ENCODE measurements at places on chromosomes 3 and 15.

DNA sequence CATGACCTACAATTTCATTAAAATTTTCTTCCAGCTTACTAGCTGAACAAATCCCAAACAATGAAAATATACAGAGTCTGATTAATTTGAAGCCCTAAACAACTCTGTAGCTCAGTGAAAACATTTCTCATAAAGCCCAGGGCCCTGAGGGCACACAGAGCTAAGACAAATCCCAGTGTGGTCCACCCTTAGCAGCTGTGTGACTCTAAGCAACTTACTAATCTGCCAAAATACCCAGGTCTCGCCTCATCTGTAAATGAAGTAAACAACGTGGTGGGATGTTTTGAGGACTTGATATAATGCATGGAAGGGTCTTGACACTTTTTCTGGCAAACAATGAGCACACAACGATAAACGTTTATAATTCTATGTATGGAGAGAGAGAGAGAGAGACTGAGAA, 158.4 kb downstream of the FHIT start:
- no peak for DNase-seq

GRCh38 chr15:69232144-69232543, 66.6 kb upstream of the PAQR5 start:
- peak; percentile 5 for DNase-seq

DNA sequence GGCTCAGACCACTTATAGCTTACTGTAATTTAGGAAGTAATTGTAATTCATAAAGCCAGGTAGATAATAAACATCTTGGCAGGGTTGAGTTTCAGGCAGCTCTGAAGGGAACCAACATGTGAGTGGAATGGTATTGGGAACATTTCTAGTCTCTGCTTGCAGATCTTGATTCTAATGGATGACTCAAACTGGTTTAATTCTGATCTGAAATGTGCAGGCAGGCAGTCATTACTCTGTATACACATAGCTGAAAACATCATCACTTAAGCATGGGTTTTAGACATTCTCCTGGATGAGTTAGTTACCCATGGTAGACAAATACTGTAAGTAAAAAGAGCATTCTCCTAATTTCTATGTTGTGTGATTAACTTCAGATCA, 317.0 kb upstream of the TPRG1 start:
- peak; percentile 71 for DNase-seq

DNA sequence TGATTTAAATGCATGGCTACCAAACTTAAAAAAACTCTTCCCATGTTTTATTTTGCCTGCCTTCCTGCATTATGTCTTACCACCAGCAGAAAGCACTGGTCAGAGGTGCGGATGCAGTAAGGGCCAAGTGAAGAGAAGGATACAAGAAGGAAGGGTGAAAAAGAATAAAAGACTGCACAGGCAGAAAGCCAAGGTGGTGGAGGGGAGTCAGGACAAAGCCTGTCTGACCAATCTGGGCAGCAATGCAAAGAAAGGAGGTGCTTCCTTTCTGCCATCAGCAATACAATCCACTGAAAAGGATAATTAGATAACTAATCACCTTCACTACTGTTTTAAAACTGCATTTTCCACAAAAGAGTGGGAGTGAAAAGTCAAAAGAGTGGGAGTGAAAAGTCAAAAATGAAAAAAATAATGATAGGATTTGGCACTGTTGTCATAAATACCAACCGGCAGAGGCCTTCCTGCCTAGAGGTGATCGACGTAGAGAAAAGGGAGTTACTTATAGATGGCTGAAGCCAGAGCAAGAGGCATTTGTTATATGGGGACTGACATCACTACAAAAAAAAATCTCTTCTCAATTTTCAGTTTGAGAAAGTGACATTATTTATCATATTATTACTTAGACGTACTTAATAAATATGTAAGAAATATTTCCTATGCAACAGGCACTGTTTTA, 385.3 kb downstream of the TBC1D5 start:
- DNase-seq, result no peak

DNA sequence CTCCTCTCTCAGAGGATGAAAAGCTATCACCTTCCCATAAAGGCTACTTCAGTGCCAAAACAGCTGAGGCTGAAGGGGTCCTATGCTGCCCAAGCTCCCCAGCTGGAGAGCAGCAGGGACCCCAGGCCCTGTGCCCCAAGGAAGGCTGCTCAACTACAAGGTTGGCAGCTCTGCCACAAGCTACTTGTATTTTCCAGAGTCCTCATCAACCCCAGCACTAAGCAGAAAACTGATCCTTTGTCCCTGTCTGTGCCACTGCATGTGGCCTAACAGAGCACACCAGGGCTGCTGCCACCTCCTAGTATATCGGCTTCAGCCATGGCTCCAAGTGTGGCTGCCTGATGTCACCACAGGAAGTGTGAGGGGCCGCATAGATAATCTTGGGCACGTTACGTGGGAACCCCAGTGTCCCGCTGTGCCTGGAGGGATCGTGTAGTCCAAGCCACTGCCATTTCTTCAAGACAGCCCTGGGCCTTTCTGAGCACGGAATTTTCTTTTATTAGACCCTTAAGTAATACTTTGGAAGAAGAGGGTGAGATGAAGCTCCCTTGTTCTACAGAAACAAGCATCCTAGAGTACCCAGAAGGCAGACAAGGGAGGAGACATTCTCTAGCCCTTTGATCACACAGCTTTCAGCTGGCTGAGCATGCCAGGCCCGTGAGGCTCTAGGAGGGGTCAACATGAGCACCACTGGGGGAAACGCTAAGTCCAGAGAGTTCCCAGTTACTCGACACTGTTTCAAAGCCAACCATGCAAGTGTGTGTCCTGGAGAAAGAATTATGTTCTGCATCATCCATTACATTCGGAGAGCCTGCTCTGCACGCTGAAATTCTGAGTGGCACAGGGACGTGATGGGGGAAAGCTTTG, 60.7 kb downstream of the CAPN7 start:
- no peak for DNase-seq

DNA sequence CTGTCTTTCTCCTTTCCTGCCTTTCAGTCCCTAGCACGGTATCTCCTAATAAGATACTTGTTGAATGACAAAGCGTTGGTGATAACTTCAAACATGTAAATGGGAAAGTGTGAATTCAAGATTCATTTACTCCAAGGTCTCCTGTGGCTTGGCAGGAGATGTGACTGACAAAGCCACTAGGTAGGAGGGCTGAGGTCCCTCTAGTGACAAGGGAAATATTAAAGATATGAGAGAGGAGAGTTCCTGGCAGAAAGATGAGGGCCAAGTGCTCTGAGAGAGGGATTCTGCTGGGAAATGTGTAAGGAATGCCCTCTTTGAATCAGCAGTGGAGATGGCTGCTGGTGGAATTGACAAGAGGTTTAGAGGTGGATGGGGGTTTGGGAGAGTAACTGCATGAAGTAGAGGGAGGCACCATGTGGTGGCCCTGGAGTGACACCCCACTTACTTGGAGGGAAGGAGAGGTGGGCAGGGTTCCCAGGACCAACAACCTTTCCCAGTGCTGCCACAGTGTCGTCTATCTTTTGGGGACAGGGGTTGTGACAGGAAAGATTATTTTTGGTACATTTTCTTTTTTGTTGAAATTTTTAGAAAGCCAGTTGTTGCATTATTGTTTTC, 43.0 kb upstream of the SCAANT1 start:
- no peak for DNase-seq

DNA sequence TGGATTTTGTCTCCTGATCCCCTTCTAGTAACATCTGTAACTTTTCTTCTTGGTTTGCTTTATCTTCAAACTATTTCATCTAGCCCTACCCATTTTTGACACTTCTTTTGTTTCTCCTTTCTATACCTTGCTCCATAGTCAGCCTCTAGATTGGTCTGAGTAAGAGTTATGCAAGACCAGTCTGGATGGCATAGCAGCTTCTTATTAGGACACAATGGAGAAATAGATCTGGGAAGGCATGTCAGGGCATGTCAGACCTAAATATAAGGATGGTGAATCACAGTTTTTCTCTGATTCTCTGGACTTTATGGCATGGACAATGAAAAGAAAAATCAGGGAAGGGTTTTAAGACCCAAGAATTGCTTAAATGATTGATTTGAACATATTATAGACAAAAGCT, 452.5 kb downstream of the RAP2B start:
- peak; percentile 78 for DNase-seq

- DNase-seq, result no peak
Measured at GRCh38 chr3:19348941-19349564, 200.7 kb downstream of the KCNH8 start.

DNA sequence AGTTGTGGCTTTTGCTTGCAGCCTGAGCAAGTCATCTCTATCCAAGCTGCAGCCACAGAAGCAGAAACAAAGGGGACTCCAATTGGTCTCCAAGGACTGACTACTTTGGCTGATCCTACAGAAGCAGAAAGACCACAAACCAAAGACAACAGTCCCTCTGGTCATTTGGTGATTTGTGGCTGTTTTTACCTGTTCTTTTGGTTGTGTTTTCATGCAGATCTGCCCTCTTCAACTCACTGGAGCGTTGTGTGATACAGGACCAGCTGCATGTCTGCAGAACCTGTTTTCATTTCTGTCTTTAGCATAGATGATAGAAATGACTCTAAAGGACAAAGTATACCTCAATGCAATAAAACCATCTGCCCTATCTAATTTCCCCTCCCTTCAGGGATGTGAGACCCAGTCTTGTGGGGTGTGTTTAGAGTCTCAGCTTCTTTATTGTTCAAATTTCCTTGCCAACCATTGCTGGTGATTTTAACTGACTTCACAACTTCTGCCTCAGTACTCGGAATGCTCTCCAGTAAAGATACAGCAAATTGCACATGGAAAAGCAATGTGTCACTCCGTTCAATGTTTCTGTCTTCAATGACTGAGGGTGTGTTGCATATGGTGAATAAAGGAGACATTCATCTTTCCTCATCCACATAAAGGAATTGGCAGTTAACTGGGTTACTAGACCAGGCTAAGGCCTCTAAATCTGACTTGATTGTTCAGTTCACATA, 48.9 kb upstream of the SLC7A14 start:
- DNase-seq, result no peak

GRCh38 chr3:168002786-168003368, 92.8 kb downstream of the GOLIM4 start:
- DNase-seq, result peak; percentile 76

DNA sequence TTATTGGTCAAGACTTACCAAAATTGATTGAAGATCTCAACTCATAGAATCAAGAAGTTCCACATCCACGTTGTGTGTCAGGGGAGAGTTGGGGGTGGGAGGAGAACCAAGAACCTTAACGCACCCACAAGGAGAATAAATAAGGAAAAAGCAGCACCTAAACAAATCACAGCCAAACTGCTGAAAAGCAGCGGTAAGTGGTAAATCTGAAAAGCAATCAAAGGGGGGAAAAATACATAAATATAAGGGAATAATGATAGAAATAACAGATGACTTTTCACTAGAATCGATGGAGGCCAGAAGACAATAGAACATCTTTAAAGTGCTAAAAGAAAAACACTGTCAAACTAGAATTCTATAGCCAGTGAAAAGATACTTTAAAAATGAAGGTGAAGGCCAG, 20.1 kb upstream of the BHLHE40 start:
- no peak for DNase-seq

- no peak for DNase-seq
Measured at GRCh38 chr3:113006359-113007056, 15.7 kb downstream of the GTPBP8 start.

- no peak for DNase-seq
Measured at GRCh38 chr15:79157631-79158592, 67.3 kb upstream of the RASGRF1 start.

GRCh38 chr3:16221990-16222389, 42.8 kb downstream of the DPH3 start:
- no peak for DNase-seq

DNA sequence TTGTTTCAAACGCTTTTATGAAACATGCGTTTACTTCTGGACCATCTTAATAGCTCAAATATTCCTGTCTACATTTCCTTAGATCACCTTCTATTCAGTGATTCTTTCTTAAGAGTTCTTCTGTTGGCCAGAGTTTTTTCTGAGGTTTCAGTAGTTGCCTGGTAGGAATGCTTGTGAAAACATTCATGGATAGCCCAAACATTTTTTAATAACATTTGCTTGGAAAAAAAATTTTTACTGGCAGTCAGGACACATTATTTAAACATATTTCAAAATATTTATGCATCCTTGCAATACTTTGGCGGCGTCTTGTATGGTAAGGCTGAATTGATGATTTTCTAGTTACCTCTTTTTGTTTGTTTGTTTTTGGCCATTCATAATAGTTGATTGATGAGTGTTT, 47.4 kb upstream of the ZBTB20 start:
- DNase-seq, result no peak

GRCh38 chr3:42780892-42781700, 8.0 kb upstream of the CCDC13 start:
- DNase-seq, result peak; percentile 70

- DNase-seq, result peak; percentile 71
Measured at GRCh38 chr15:70863450-70864218, 9.7 kb upstream of the LARP6 start.

DNA sequence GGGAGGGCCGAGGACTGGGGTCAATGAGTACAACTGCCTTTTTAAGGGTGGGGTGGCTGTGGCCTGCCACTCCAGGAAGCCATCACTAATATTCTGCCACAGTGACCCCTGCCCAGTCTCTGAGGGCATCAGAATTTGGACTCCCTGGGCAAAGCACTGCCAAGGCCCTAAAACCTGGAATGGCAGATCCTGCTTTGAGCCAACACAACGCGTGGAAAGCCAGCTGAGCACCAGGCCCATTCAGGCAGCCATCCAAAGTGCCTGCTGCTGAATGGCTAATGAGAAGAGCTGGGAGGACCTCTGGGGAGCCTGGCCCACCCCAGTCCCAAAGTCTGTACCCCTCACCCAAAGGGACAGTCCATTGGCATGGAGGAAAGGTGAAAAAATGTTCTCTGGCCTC, 5.0 kb downstream of the TWF2 start:
- no peak for DNase-seq

DNA sequence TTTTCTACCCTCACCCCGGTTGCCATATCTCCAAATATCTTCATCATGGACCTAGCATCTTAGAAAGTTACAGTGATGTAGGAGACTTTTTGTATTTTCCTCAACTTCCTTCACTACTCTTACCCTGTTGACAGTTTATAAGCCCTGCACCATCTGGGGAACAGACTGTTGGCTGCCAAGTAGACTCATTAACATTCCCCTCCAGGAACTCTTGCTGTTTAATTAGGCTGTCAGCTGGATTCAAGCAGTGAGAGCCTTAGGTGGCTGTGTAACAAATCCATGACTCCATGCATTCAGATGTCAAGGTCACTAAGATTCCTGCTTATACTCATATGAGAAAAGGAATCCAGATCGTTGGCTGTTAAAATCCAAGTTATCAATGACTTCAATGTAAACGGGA, 198.3 kb downstream of the NAALADL2 start:
- no peak for DNase-seq

Measured in HFFc6 (cell line).